ENCODE measurements at places on chromosomes 1 and 21.
A peak's percentile ranks its signal among the peaks of the same experiment; 100 is the strongest.

- no peak for DNase-seq
Measured at GRCh38 chr1:198575292-198575691, 34.8 kb upstream of the ATP6V1G3 start.

GRCh38 chr1:7379441-7379971 is 391.6 kb upstream of the VAMP3 start:
- DNase-seq, result no peak

GRCh38 chr1:214319938-214320337 is 39.0 kb downstream of the SMYD2 start:
- DNase-seq, result no peak

GRCh38 chr1:11651017-11651416 is 3.2 kb downstream of the FBXO2 start:
- DNase-seq, result no peak

DNA sequence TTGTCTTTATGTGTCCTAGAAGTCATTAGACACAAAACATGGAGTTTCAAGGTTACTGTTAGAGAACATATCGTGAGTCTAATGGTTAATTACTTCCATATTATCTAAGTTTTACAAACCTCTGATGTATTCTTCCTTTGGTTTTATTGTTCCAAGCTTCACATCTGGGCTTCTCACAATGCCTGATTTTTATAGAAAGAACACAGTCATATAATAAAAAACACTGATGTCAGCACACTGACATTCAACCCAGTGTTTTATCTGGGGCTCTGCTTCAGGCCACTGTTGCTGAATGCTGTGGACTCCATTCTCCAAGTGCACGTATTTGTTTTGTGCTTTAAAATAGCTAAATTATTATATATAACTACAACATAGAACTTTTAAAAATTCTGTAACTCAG is 232.9 kb downstream of the SMYD3 start:
- DNase-seq, result no peak

GRCh38 chr1:207754974-207755700 is 3.3 kb downstream of the CD46 start:
- DNase-seq, result no peak

DNA sequence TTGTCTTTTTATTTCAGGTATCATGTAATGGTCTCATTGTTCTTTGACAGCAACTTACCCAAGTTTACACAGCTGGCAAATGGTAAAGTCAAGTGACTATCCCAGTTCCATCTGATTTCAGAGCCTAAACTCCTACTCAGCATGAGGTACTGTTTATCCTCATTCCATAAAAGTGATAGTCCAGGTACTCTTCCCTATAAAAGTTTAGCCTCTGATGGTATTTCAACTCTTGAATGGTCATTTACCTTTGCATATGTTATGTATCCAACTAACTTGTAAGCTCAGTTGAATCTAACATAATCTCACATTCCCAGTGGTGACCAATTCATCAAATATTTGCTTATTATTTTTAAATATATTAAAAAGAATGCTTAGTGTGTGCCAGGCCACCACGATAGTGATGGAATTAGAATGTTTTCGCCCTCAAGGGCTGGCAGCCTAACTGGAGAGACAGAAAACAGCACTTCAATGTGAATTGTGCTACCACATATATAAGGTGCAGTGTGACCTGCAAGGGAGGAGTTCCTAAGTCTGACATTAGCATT is 307.1 kb downstream of the CTH start:
- no peak for DNase-seq

DNA sequence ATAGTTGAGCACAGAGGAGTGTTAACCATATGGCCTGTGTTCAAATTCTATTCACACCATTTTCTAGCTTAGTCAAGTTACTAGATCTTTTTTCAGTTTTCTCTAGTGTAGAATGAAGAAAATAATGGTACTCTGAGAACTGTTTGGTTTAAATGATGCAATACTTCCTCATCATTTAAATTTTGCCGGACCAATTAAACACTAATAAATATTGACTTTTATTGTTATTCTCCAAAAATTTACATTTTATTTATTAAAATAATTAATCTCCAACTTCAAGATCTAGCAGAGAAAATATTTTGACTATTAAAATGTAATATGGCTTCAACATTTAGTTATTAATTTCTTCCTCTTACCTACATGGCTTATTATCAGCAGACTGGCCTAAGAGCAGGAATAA is 123.1 kb downstream of the OLFM3 start:
- no peak for DNase-seq

- DNase-seq, result no peak
Measured at GRCh38 chr1:85569122-85569521, 11.4 kb upstream of the CCN1 start.

DNA sequence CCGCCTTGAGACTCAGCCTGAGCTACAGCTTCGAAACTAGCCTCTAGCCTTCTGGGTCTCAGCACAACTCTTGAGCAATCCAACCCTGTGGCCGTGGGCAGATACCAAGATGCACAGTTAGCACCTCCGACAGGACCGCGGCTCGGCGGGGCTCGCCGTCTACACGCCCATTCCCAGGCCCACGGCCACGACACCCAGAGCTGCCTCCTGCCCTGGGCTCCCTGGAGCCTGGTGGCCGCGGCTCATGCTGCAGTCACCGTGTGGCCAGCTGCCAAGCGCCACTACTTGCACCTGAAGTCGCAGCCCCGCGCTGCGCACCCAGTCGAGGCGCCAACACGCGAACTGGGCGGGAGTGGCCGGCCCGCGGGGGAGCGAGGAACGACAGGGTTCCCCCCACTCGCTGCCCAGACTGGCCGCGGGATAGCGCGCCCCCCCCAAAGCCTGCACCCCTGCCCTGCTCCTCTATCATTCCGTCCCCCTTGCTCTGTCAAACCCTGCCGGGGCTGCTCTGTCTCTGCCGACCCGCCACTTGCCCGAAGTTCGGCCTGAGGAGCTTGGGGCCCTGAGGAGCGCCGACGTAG is 729 bp upstream of the CDCA8 start:
- DNase-seq, result no peak

- no peak for DNase-seq
Measured at GRCh38 chr1:96360036-96360795, 361.4 kb upstream of the PTBP2 start.

DNA sequence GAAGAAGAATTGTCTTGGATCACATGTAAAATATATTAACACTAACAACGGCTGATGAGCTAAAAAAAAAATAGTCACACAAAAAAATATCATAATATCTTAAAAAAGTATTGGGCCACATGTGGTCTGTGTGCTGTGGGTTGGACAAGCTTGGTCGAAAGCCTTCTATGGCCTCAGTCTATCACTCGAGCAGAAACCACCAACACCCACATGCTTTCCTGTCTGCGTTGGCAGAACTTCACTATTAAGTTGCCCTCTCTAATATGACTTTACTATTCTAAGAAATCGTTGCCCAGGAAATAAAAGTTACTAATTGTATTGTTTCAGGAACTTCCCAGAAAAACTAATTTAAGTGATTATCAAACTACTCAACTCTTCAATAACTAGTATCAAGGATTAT is 28.2 kb upstream of the ETS2 start:
- DNase-seq, result peak; percentile 31

DNA sequence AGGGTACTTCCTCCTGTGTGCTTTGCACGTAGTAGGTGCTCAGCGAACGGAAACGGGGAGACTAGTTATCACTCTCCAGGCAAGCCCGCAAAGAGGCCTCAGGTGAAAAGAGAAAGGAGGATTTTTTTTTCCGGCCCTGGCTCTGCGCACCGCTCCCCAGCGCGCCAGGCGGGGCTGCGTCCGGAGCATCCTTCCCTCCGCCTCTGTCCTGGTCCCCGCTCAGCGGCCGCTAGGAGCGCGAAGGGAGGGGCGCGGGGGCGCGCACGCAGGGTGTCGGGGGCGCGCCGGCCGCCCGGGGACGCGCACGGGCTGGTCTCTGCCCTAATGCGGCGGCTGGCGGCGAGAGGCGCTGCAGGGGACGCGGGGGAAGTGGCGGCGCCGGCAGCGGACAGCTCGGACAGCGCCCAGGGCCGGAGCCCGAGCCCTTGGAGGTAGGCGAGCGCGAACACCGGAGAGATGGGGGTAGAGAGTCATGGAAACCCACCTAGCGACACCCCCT is 42.3 kb upstream of the NFASC start:
- DNase-seq, result no peak

- DNase-seq, result no peak
Measured at GRCh38 chr1:226887006-226887405, 16.6 kb downstream of the PSEN2 start.

DNA sequence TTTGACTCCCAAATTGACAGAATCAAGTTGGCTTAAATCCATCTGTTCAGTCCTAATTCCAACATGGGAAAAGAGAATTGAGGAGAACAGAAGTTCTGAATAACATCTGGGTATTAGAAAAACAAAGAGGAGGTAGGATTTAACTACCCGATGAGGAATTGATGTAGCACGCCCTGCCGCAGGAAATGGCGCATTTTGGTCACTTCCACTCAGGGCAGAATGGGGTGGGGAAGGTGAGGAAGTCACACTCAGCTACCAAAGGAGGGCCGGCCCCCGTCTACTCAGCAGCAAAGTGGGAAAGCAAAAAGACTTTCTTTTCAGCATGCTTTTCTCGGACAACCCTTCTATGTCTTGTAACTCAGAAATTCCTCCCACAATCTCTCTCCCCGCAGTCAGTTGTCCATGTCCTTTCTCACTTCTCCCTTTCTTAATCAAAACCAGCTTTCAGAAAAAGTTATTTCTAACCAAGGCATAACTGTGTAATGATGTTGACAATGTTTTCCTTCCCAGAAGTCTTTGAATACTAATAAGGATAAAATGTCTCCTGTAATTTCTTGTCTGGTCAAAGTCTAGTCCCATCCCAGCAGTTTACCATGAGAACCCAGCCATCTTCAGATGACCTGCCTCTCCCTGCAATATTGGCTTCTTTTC is 60.5 kb upstream of the SIPA1L2 start:
- DNase-seq, result no peak

GRCh38 chr1:54870869-54871268 is 16.1 kb downstream of the DHCR24 start:
- no peak for DNase-seq

DNA sequence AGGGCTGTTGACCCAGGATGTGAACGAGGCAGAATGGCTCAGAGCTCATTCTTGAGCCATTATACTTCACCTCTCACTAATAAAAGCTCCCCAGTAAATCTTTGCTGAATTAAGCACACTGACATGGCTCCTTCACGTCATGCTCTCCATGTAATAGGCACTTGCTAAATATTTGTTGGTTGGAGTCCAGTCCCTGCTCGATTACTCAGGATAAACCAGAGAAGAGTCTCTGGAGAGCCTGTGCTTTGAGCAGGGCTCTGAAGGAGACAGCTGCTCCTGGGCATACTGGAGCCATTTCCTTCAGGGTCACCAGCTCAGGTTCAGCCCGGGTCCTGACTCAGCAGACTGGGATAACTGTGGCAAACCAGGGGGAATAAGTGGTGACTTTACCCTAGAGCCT is 46.9 kb downstream of the HLX start:
- no peak for DNase-seq

GRCh38 chr1:226654046-226654667 is 84.9 kb downstream of the ITPKB start:
- DNase-seq, result no peak

- DNase-seq, result no peak
Measured at GRCh38 chr1:27152829-27153548, 1.9 kb downstream of the SLC9A1 start.

- no peak for DNase-seq
Measured at GRCh38 chr1:47940326-47940725, 56.9 kb downstream of the TRABD2B start.

- no peak for DNase-seq
Measured at GRCh38 chr1:204094856-204095634, 22.1 kb downstream of the SOX13 start.

DNA sequence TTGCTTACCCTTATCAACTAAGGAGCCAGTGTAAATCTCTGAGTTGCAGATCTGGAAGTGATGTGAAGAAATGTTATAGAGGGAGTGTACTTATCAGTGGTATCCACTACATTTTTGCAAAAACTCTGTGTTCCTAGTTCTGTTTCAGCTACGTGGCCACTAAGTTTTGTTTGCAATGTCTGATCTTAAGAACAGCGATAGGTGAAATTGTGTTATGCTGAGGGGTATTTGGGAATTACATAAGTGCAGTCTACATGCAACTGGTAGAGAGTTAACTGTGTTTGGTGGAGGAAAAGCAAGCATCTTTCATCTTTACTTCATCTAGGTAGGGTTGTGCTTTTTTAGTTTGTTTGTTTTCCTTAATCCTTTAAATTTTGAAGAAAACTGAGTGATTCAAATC is 198.8 kb upstream of the SGIP1 start:
- no peak for DNase-seq

DNA sequence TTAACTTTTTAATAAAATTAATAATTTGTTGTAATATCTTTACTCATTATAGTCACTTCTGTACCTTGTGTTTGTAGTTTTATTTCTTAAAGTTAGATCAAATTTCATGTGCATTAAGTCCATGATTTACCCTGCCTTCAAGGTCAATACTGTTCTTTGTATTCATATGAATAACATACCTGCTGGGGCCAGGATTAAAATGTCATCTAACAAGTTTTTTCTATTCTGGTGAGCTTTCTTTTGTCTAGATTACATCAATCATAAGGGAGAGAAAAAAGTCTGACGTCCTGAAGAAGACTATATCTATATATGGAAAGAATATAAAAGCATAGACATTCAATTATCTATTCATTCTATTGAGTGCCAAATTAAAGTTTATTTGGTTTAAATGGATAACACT is 232.6 kb downstream of the COL11A1 start:
- no peak for DNase-seq

DNA sequence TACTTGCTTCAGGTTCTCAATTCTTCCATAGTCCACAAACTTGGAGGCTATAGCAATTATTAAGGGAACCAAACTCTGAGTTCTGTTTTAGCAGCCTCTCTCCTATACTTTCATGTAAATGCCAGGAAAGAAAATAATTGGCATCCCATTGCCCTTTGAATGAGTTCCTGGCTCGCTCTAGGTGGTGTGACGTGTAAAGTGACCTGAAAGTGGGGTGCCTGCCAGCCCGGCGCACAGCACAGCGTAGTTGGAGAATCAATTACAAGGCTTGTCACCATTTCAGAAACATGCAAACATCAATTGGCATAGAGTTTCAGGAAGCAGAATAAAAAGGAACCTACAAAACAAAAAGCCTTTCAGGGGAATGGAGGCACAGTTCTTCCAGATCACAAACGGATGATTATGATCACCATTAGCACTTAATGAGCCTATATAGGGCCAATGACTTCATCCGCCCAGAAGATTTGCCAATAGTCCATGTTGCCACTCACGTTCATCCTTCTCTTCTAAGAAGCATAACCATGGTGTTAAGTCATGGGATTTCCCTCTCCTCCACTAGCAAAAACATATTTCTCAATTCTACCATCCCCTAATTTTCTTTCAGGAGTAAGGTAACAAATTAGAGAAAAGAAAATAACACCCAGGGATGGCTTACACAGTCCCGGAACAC is 354.6 kb upstream of the ADGRL2 start:
- no peak for DNase-seq

GRCh38 chr1:71273334-71273733 is 192.5 kb upstream of the ZRANB2 start:
- DNase-seq, result no peak
